ENCODE measurements at places on chromosomes 3 and 15.

DNA sequence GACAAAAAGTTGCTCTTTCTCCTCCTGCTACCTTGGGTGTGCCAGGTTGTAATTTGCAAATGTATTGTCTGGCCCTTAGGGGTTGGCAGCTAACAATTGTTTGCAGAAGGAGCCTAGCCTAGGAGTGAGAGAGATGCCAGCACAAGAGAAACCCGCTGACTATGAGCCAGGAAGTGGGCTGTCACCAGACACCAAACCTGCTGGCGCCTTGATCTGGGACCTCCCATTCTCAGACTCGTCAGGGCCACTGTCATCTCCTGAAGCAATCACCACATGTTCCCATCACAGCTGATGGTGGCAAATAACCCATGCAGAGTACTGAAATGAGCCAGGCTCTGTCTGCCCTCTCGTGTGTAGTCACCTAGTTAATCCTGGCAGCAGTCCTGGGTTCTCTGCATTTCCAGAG, 406.4 kb upstream of the NPAP1 start:
- no peak for DNase-seq

DNA sequence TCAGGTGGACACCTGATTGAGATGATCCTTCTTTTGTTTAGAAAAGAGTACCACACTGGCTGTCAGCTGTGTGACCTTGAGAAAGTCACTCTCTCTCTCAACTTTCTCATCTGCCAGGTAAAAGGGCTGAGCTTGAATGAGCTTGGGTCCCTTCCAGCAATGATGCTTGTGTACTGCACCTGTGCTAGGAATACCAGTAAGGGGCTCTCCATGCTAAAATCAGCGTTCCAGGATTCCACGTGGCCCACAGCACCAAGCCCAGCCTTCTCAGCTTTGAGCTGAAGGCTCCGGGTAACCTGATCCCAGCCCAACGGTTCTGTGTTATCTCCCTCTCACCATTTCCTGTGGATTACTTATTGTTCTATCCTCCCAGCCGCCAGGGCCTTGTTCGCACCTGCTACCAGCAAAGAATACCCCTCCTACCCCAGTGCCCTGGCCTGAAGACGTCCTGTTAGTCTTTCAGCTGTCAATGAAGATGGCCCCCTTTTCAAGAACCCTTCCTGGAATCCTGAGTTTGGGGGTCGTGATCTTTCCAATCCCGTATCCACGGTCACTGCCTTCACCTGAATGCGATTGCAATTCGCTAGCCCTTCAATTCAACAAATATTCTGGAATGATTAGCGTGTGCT, 54.2 kb upstream of the CGNL1 start:
- no peak for DNase-seq

DNA sequence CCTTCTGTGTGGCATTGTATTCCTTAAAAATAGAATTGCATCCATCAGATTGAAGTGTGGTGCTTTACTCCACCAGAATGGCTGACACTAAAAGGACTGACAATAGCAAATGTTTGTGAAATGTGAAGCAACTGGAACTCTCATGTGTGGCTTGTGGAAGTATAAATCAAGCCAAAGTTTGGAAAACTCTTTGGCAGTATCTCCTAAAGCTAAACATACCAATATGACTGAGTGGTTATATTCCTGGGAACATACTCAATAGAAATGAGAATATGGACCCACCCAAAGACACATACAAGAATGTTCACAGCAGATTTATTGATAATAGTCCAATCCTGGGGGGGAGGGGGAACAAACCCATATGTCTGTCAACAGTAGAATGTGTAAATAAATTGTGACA, 87.1 kb downstream of the RARB start:
- DNase-seq: no peak

DNA sequence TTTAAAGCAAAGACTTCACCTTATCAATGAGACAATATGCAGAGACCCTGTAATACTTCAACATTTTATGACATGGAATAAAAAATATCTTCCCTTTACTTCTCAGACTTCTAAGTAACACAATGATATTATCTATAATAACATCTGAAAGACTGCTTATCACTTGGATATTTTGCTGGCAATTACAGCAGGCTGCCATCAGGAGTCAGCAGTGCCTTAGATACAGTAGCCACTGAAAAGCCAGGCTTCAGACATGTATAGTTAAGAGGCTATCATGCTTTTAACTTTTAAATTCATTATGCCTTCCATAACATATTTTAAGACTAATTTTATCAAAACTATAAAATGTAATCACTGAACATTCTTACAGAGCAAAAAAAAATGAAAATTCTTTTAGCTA, 227.5 kb downstream of the NEK10 start:
- no peak for DNase-seq

DNA sequence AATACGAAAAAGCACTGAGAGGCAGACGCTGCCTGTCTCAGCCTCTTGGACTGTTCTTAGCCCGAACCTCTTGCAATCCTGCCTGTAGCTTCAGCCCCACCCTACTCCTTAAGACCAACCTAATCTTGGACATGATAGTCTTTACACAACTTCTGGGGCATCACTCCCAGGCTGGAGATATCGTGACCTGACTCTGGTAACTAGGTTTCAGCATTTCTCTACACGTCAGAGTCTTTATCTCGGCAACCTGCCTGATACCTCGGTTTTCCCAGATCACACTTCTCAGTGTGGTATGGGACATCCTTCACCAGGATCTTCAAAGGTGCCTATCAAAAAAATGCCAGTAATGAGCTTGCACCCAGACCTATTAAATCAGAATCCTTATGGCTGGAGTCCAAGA, 590.2 kb upstream of the KCNMB2 start:
- DNase-seq: no peak

- DNase-seq: no peak
These were observed 9.4 kb downstream of the IMPG2 start for GRCh38 chr3:101310978-101311375.

GRCh38 chr3:170368921-170369320, 11.4 kb downstream of the SKIL start:
- DNase-seq: no peak

- DNase-seq: no peak
These were observed 35.8 kb downstream of the MYO9A start for GRCh38 chr15:72082176-72082575.

DNA sequence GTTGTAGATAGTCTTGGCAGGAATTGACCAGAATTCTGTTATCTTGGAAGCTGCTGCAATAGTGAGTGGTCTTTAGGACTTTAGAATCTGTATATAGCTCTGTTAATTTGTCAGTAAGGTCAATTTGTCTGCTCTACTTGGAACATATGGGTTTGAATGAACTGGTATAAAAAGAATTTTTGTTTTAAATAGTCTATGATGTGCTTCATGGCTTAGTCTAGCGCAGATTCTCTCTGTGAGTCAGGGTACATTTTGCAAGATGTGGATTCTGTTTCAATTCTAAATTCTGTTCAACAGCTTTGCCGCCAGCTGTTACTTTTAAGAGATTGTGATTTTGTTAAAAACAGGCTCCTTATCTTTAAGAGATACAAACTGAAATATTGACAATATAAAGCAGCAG, 135.9 kb upstream of the AGBL1 start:
- DNase-seq: no peak

GRCh38 chr15:30872341-30872748, 31.4 kb upstream of the FAN1 start:
- no peak for DNase-seq

DNA sequence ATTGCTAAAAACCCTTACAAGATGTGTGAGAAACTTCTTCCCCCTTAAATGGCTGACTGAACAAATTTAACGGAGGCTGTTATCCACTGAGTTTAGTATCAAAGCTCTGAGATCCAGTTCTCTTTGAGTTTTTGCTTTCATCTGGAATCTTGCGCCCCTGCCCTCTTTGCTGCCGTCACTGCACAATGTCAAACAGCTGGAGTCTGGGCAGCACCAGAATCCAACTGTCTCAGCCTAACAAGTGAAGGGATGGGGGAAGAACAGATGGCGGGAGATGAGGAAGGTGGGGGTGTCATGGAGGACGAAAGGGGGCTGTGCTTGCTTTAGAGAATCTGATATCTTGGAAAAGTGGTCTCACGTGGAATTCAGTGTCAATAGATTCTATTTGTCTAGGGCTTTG, 7.0 kb upstream of the BOC start:
- DNase-seq: no peak

GRCh38 chr15:66703540-66703941, 1.5 kb downstream of the SMAD6 start:
- no peak for DNase-seq

DNA sequence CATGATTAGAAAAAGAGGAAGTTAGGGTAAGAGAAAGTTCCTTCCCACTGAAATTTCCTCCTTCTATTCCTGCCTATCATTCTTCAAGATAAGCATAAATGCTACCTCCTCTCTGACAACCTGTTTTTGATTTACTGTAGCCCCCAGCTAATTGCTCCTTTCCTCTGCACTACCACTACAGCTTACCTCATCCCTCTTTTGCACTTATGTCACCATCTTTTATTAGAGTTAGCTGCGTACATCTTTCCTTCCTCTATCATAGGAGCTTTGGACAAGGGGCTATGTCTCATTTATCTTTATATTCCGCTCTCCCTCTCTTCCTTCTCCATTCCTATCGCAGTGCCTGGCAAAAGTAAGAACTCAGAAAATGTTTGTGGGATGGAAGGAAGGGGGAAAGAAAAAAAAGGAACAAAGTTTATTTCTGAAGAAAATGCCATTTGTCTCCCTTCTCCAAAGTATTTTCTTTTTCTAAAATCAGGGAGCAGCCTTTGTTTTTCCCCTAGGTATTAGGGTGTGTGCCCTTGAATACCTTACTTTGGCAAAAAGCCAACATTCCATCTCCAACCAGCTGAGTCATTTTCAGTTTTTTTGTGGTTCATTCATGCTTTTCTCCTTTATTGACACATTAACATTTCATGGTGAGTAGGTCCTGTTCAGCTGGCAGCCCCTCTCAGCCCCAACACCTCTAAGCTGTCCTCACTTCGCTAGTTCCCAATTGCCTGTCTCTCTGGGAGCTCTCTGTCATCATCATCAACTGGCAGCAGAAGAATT, 87.6 kb upstream of the SOX2 start:
- DNase-seq: no peak

- DNase-seq: no peak
These were observed 79.2 kb downstream of the MME start for GRCh38 chr3:155159301-155159700.

GRCh38 chr15:56047354-56047753, 53.9 kb upstream of the NEDD4 start:
- DNase-seq: no peak

- no peak for DNase-seq
These were observed 615.7 kb downstream of the TBL1XR1 start for GRCh38 chr3:176581589-176581988.

DNA sequence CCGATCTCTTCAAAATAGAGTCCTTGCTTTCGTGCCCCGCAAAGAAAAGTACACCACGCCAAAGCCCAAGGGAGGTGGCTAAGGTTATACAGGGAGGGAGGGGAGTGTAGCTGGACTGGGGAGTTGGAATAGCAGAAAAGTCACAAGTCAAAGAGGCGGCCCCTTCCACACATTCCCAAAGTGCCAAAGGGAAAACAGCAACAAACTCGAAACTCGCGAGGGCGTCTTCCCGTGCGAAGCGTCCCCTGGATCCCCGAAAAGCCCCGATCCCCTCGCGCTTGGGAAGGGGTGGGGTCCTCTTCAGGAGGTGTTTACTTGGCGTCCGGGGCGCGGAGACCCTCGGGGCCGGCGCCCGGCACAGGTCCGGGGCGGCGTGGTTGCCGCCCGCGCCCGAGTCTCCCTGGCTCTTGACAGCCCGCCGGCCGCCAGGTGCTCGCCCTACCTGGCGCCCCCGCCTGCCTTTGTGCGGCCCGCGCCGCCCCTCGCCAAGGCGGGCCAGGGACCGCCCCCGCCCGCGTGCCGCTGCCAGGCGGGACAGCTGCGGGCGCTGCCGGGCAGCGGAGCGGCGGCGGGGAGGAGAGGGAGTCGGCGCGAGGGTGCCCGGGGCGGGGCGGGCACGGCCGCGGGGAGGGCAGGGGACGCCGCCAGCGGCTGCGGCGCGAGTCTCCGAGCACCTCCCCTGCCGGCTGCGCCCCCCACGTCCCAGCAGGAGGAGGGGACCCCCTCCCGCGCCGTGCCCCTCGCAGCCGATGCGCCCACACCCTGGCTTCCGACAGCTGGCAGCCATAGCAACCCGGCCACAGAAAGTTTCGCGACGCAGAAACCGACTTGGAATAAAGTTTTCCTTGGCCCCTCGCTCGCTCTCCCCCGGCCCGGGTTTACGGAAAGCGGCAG, 966 bp downstream of the MYO1E start:
- DNase-seq: no peak

DNA sequence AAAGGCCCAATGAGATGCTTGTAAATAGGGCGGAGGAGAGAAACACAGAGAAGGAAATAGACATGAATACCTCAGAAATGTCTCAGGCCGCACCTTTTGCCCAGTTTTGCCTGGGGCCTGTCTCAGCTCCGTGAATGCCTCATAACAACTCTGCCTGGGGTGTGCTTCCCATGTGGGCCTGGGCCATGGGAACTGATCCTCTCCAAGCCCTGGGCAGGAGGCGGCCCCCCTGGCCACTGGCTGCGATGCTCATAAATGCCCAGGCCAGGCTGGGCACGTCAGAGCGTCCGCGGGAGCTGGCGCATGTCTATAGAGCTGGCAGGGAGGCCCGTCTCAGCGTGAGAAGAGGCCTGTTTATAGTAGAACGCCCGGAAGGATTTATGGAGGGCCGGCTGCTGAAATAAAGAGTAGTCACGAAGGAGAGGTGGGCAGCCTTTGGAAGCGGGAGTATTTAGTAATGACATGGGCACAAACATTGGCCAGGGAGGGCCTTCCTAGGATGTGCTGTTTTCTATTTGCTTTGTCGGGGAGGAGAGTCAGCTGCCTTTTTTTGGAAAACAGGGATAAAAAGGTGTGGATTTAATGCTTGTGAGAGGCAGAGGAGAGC, 85.9 kb upstream of the IGF1R start:
- DNase-seq: no peak

- DNase-seq: no peak
These were observed 57.4 kb downstream of the LRTM1 start for GRCh38 chr3:54870423-54870822.

DNA sequence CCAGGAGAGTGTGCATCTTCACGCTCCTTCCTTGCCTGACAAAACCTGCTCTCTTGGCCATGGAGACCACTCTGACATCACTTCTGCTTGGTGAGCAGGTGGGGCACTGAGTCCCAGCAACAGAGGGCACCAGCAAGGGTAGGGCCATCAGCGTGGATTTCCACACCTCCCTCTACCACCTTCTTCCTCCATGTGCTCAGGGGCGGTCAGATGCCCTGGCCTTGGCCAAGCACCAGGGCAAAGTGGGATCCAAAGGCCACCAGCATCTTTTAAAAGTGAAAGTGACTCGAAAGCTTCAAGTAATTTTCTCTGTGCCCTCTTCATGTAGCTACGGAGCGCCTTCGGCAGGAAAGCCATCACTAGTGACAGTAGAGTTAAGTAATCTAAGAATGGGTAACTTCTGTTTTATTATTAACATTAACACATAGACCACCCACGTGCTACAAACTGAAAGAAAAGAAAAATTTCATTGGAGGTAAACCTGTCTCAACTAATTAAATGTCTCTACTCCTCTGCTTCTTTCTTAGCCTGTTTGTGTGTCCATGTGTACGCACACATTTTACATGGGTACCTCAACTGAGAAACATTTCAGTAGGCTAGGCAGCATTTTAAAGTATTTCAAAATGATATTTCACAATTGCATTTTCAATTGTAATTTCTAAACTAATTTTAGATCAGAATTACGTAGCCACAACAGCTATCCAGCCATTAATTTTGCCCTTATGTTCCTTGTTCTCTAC, 57.9 kb downstream of the CHSY1 start:
- no peak for DNase-seq
